ENCODE measurements at places on chromosomes 12 and 14.

DNA sequence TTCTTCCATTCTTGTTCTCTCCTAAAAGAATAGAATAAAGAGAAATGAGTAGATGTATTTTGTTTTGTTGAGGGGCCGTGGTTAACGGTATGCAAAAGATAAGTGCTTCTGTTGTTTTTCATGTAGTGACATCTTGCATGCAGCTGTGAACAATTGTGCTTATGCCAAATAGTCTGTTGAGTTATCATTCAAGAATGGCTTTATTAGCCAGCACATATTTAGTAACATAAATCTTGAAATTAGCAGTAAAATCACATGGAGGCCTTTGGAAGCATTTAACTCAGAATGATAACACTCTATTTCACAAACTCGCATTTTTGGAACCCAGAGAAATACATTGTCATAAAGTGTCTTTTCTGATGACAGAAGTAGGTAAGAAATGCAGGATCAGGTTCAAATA, 1772.0 kb upstream of the FLRT2 start:
- no peak for DNase-seq

DNA sequence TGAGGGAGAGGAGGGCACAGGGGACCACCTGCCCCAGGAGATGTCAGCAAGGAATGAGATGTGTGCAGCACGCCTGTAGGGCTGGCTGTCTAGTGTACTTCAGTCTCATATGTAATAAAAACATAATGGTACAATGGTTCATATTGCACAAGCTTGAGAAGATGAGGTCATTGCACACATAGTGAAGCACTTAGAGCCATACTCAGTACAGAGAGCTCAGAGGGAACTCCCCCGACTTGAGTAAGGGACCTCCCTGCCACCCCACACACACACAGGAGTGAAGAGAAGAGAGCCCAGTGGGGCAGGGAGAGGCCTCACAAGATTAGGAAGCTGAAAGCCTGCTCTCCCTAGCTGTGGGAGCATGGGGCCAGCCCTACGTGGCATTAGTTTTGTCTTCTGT, 61.5 kb downstream of the SLC6A12 start:
- DNase-seq, result no peak

- no peak for DNase-seq
These were observed 319.7 kb upstream of the LRIG3 start for GRCh38 chr12:59240048-59240447.

DNA sequence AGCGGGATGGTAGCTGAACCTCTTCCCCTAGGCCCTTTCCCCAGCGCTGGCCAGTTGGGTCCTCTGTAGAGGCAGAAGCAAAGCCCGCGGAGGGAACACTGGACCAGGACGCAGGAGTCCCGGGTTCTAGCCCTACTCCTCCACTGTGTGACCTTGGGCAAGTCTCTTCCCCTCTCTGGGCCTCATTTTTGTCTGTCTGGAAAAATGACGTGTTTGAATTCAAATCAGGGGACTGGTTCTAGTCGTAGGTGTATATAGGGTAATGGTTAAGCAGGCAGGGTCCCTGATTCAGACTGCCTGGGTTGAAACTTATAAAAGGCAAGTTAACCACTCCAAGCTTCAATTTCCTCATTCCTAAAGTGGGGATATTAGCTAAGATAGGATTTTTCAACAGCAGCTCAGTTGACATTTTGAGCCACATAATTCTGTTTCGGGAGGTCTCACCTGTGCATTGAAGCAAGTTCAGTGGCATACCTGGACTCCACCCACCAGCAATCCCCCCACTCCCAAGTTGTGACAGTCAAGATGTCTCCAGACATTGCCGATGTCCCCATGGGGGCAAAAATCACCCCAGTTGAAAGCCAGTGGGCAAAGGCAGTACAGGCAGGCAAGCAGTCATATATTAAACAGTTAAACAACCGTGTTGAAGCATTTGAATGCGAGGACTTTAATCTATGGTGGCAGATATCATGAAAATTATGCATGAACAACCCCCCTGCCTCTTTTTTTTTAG, 899 bp downstream of the TPCN1 start:
- no peak for DNase-seq

DNA sequence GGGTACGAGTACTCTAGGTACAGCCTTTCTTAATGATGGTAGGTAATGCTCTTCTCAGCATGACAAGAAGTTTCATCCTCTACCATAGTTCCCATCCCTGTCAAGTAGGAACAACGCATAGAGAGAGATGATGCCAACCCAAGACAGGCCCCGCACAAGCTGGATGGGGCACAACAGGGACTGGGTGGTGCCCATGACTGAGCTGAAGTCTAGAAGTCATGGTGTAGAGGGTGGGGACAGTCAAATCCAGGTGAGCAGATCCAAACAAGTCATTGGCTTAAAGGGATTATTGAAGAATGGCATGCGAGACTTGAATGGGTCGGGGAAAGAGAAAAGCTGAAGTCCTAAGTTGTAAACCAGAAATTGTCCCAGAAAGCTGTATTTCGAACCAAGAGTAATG, 84.2 kb upstream of the MDM1 start:
- no peak for DNase-seq

- no peak for DNase-seq
These were observed 4.4 kb downstream of the KRT78 start for GRCh38 chr12:52844386-52844785.

DNA sequence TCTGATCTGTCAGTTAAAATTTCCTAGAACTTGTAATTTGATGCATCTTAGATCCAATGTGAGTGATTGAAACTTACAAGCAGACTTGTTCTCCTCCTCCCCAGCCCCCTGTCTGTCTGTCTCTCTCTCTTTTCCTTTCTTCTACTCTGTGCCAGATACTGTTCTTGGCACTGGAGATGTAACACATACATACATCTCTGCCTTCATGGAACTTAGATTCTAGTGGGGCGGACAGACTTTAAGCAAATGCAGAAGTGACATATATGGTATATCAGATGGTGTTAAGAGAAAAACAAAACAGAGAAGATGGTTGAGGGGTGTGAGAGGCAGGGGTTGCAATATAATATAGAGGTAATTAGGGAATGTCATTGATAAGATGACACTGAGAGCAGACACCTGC, 6.6 kb downstream of the CHST11 start:
- peak; percentile 18 for DNase-seq

GRCh38 chr12:65934480-65935115, 110.3 kb downstream of the HMGA2 start:
- no peak for DNase-seq

GRCh38 chr12:31801872-31802271, 73.1 kb upstream of the AMN1 start:
- no peak for DNase-seq

DNA sequence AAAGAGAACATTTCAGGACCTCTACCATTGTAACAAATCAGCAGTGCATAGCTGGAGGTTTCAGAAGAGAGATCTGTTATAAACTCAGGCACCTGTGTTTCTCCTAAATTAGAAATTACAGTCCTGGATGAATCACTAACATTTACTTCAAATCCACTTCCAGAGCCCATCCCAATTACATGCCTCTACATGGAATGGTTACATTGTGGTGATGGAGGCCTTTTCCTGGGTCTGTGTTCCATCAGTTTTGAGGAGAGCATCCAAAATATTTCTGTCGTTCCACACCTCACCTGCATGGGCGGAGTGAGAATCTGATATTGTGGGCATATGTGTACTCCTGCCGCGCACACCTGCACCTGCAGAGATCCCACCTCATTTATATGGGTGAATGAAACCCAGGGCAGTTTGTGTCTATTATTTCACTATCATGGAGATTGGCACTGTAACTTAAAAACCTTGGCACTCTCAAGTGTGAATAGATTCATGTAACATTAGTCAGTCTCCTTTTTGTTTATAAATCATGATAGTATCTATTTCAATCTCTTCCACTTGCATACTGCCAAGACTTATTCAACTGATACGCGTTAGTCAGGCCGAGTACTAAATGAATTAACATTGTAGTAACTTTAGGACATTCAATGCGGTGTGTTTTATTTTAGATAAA, 215.1 kb upstream of the FAR2 start:
- no peak for DNase-seq

- peak; percentile 31 for DNase-seq
These were observed 627 bp downstream of the TESC start for GRCh38 chr12:117098361-117099217.

DNA sequence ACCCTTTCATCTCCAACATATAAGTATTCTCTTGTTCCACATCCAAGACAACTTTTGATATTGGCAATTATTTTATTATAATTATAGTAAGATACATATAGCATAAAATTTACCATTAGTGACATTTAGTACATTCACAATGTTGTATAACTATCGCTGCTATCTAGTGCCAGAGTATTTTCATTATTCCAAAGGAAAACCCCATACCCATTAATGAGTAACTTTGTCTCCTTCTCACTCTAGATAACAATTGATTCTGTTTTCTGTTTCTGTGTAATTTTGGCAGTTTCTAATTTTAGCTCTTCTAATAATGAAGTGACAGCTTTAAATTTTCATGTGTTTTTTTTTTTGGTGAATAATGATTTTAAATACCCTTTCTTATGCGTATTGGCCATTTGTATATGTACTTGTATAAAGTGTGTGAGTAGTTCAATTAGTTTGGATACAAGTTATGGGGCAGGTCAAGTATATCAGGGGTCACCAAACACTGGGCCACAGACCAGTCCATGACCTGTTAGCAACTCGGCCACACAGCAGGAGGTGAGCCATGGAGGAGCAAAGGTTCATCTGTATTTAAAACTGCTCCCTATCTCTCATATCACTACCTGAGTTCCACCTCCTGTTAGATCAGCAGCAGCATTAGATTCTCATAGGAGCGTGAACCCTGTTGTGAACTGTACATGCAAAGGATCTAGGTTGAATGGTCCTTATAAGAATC, 97.2 kb upstream of the SYT1 start:
- DNase-seq, result no peak

DNA sequence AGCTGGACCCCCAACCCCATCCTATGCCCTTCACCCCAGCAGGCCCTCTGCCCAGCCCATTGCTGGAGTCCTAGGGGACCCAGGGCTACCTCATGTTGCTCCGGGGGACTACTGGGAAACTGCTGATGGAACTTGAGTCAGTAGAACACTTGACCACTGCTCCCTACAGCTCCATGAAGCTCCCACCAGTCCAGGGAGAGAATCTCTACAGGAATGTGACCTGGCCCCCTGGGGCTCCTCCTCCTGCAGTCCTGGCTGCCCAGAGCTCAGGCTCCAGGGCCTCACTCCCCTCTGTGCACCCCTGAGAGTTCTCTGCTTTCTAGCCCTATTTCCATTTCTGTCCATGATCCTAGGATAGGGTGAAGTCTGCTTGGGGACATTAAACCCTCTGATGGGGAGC, 10.8 kb upstream of the AQP2 start:
- DNase-seq, result no peak

DNA sequence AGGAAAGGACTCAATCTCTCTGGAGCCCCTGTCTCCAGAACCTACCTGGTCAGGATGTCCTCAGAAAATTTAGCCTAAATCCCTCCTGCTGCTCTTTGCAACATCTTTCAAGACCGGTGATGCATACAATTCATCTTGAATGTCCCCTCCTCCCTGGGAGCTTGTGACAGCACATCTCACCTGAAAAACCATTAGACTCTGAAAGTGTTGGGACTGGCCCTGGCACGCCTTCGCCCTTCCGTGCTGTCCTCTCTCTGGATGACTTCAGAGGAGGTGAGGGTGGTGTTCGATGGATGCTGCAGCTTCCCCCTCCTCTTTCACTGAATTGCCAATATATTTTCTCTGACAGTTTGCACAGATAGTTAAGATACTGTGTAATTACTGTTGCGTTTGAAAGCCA, 90.9 kb upstream of the CISTR start:
- DNase-seq, result no peak

DNA sequence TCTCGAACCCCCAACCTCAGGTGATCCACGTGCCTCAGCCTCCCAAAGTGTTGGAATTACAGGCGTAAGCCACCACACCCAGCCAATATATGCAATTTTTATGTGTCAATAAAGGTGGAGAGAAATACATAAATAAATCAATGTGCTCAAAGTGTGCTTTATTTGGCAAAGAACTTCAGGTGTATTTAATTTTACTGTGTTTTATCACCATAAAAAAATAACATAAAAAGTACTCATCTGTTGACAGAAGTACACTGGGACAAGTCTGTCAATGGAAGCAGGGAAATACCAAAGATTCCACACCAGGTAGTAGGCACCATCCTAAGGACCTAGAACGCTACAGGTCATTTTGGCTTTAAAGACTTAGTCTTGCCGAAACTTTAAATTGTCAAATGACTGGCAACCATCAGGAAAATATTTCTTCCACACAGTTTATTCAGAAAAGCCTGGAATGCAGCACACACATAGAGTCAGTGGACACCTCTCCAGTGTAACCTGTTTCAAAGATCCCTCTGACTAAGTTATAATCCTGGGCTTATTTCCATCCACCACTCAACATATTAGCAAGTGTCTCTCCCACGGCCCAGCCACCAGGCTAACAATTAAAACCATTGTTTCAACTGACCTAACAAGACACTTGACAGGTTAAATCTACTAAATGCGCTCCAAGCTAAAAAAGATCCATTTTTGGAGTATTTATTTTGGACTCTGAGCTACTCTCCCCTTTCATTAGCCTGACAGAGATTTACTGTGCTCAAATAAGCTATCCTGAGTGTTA, 4.2 kb downstream of the ERO1A start:
- DNase-seq, result no peak

GRCh38 chr12:11638315-11638916, 11.1 kb upstream of the ETV6 start:
- no peak for DNase-seq

DNA sequence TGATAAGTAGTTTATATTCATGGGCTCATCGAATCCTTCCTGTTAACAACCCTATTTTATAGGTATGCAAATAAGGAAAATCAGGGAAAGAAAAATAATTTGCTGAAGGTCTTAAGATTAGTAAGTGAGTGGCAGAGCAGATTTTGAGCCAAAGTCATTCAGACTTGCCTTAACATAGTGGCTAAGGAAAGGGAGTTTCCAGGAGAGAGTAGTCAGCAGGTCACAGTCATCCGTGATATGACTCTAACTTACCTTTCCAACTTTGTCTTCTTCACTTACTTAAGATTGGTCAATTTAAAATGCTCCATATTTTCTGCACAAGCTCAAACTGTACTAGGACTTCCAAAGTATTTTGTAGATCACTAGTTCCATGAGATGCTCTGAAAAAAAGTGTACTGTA, 46.6 kb downstream of the AKAP6 start:
- no peak for DNase-seq

GRCh38 chr12:24931666-24932405, 17.1 kb downstream of the BCAT1 start:
- DNase-seq, result no peak

- no peak for DNase-seq
These were observed 52.6 kb downstream of the CALM1 start for GRCh38 chr14:90449411-90449810.

- DNase-seq, result no peak
These were observed 49.2 kb downstream of the ANAPC7 start for GRCh38 chr12:110354172-110354780.

GRCh38 chr14:33207467-33208017, 268.9 kb downstream of the NPAS3 start:
- no peak for DNase-seq

GRCh38 chr12:128250096-128250495, 16.9 kb upstream of the TMEM132C start:
- no peak for DNase-seq

- no peak for DNase-seq
These were observed 584 bp upstream of the NEDD1 start for GRCh38 chr12:96906498-96906848.

Measured in CD4-positive, alpha-beta T cell treated with Interleukin-1 beta for 1 hour (primary cell).